Glutamatergic neuron (in vitro differentiated cells): ENCODE measurements at places on chromosomes 5 and 9. TPM values are rescaled to one million over a fixed set of nuclear protein-coding genes. Genes with fewer than 3 reads are reported as not detected.

- DNase-seq, result no peak
These were observed 54.4 kb upstream of the FCN1 start for GRCh38 chr9:134972140-134972539.

DNA sequence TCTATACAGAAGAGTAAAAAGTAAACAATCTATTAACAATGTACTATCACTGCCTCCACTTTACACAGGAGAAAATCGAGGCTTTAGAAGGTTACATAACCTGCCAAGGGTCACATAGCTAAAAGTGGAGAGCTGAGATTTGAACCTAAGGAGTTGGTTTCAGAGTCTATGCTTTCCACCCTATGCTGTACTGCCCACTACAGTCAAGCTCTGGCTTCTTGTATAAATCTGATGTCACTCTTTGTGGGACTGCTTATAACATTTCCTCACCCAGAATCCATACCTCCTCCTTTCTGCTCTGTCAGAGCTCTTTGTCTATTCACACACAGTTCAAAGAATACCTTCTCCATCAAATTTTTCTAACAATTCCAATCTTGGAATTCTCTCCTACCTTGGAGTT, 503.1 kb downstream of the RAB3C start:
- no peak for DNase-seq

BAAT gene
- 0.54 TPM for total RNA-seq

DNA sequence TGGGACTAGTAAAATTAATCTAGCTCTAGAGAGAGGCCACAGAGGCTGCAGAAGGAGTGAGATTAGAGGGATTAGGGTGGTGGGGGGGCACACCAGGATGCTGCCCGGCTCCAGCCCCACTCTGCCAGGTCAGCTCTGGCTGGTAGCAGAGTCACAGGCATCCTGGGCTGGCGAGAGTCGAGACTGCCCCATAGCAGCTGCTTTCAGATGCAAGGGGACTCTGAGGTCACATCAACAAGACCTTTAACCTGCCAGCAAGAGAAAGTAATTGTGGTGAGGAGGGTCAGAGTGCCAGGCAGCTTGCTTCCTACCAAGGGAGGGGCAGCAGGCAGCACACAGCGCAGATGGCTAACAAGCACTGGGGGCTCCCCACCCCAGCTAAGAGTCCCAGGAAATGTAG, 7.5 kb downstream of the EPB41L4B start:
- no peak for DNase-seq

ADAMTS13 gene
- 27.9 TPM for total RNA-seq

IFNK gene
- not detected for total RNA-seq
